ENCODE measurements at places on chromosomes 2 and 18. TPM values are rescaled to one million over a fixed set of nuclear protein-coding genes. Genes with fewer than 3 reads are reported as not detected.

The CNGA3 gene
- total RNA-seq, result 1.3 TPM

The IL36G gene
- total RNA-seq, result not detected

The FBXO48 gene
- 2.0 TPM for total RNA-seq

The ADAM23 gene
- total RNA-seq, result 12.5 TPM

The PLB1 gene
- total RNA-seq, result 1.7 TPM

The BMP10 gene
- not detected for total RNA-seq

The NAT8 gene
- total RNA-seq, result not detected

The MYO7B gene
- total RNA-seq, result 0.30 TPM

The SF3B6 gene
- 93.1 TPM for total RNA-seq

The SMAD2 gene
- total RNA-seq, result 54.5 TPM

The ILKAP gene
- total RNA-seq, result 53.1 TPM

DNA sequence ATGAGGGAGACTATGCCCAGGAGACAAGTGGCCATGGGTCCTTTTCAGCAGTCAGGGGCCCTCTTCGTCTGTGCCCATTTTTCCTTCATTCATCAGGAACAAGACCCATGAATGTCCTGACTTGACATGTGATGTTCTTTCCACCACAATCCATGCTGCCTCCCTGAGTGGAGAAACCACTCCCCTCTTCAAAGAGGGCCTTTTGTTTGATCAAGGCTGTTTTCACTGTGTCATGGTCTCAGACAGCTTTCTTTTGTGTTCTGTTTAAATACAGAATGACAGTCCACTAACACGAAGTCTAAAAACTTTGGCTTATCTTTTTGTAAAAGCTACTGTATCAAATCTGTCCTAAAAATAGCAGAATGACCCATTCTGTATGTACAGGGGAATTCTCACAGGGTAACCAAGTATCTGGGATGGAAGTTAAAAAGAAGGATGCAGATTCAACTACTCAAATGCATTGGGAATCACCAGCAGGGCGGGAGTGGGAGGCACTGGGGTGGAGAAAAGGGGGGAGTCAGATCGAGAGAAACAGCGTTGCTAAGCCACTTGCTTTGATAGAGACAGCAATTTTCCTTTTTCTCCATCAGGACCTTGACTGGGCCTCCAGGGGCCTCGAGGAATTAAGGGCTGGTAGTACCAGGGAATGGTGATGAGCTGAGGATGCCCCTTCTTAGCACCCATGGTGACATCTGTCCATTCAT, 13.9 kb downstream of the LRP2 start:
- H3K36me3 ChIP-seq, result no peaks in the 10 kb centered on the region
- H3K27ac ChIP-seq, result no peak overlapping the region
- no peak overlapping the region for H3K4me3 ChIP-seq
- H3K27me3 ChIP-seq, result no peaks in the 10 kb centered on the region

DNA sequence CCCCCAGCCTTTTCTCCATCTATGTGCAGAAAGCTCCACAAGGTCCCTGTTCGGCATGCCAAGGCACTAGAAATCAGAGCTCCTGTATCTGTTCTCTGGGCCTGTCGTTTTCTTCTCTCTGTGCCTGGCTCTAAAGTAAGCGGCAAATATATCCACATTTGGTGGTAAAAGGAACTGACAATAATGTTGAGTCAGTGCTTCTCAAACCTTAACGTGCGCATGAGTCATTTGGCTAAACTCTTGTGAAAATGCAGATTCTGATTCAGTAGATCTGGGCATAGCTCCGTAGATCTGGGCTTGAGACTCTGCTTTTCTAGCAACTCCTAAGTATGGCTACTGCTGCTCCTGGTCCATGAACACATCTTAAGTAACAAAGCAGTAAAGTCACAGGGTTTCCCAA, 16.5 kb upstream of the ACSL3 start:
- no peak overlapping the region for H3K4me3 ChIP-seq
- no peaks in the 10 kb centered on the region for H3K4me1 ChIP-seq
- no peaks in the 10 kb centered on the region for H3K36me3 ChIP-seq
- H3K27ac ChIP-seq, result no peak overlapping the region
- H3K27me3 ChIP-seq, result no peaks in the 10 kb centered on the region
- no peak for DNase-seq

GRCh38 chr2:231709981-231710798, 1.9 kb downstream of the PTMA start:
- peak overlapping the region; percentile 98 for H3K4me3 ChIP-seq
- no peaks in the 10 kb centered on the region for H3K27me3 ChIP-seq
- DNase-seq, result peak; percentile 74
- peaks cover 42% of the 10 kb centered on the region for H3K4me1 ChIP-seq

GRCh38 chr18:79798999-79799370, 1.2 kb downstream of the KCNG2 start:
- H3K4me3 ChIP-seq, result peak overlapping the region; percentile 7
- no peak for DNase-seq
- H3K27me3 ChIP-seq, result no peaks in the 10 kb centered on the region

DNA sequence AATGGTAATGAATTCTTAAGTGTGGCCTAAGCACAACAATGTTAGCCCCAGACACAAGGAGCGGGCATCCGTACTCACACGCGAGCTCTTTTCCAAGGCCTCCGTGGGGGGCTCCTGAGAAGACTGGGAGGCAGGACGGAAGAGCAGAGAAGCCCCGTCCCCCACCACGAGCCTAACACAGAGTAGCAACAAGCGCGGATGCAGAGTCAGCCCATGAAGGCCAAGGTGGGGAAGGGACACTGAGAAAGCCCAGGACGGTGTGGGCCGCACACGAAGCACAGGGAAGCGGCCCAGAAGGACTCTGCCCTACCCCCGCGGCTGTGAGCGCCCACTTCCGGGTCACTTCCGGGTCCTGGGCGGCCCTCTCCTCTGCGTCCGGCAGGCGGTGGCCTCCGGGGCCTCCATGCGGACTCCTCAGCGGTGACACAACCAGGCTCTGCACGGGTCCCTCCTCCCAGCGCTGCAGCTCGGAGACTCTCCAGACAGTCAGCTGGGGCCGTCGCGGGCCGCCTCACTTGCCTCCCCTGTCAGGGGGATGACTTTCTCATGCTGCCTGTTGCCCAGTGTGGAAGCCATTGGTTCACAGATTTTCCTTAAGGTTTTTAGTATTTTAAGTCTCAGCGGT, 151.5 kb downstream of the MTCL1 start:
- no peak for DNase-seq
- H3K27ac ChIP-seq, result no peak overlapping the region
- no peaks in the 10 kb centered on the region for H3K36me3 ChIP-seq
- H3K4me1 ChIP-seq, result peaks cover 11% of the 10 kb centered on the region

DNA sequence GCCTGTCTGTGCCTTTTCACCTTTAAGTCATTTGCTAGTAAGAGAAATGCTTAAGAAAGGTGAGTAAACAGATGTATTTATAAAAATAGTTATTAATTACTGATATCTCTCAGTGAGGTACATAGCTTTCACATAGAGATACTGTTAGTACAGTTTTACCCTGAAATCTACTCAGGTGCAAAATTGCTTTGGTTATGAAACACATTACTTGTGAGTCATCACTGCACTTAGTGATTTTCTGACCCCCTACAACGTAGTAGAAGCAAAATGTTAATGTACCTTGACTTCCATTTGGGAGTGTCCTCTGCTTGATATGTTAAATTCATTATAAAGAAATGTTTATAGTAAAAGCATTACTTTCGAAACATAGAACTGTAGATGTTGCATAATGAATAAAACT, 6.5 kb downstream of the GLS start:
- H3K27ac ChIP-seq, result no peak overlapping the region
- no peaks in the 10 kb centered on the region for H3K27me3 ChIP-seq
- peaks cover 28% of the 10 kb centered on the region for H3K4me1 ChIP-seq
- no peak overlapping the region for H3K4me3 ChIP-seq
- no peaks in the 10 kb centered on the region for H3K36me3 ChIP-seq

GRCh38 chr18:50111398-50111797, 83.5 kb downstream of the MYO5B start:
- no peaks in the 10 kb centered on the region for H3K4me1 ChIP-seq
- no peak overlapping the region for H3K27ac ChIP-seq
- H3K36me3 ChIP-seq, result no peaks in the 10 kb centered on the region
- no peak overlapping the region for H3K4me3 ChIP-seq
- no peaks in the 10 kb centered on the region for H3K27me3 ChIP-seq
- DNase-seq, result no peak

- H3K27ac ChIP-seq, result no peak overlapping the region
- no peak overlapping the region for H3K4me3 ChIP-seq
- H3K27me3 ChIP-seq, result no peaks in the 10 kb centered on the region
- no peak for DNase-seq
- H3K4me1 ChIP-seq, result no peaks in the 10 kb centered on the region
These were observed 115.2 kb upstream of the TFCP2L1 start for GRCh38 chr2:121400201-121400600.

GRCh38 chr2:32522770-32523169, 105.1 kb upstream of the TTC27 start:
- DNase-seq, result no peak
- no peak overlapping the region for H3K27ac ChIP-seq
- no peaks in the 10 kb centered on the region for H3K27me3 ChIP-seq
- no peaks in the 10 kb centered on the region for H3K4me1 ChIP-seq
- H3K36me3 ChIP-seq, result peaks cover 8% of the 10 kb centered on the region

GRCh38 chr2:226137201-226137811, 662.3 kb downstream of the IRS1 start:
- H3K4me3 ChIP-seq, result no peak overlapping the region
- no peaks in the 10 kb centered on the region for H3K27me3 ChIP-seq
- H3K27ac ChIP-seq, result no peak overlapping the region
- no peaks in the 10 kb centered on the region for H3K4me1 ChIP-seq

DNA sequence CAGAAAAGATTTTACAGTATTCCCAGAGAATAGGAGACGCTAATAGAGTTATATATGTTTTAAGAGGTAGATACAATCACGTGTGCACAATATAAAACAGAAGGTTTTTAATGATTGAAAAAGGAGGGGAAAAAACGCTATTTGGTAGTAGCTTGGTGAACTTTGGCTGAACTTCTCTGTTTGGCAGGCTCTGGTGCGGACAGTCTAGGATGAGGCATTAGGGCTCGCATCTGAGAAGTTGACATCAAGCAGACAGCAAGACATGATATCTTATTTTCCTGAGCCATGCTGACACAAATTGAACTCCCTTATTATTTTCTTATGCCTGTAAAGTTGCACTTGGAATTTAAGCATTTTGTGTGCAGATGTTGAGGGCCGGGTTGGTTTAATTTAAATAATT, 176.6 kb downstream of the EN1 start:
- H3K27ac ChIP-seq, result no peak overlapping the region
- H3K36me3 ChIP-seq, result no peaks in the 10 kb centered on the region
- peaks cover 44% of the 10 kb centered on the region for H3K4me1 ChIP-seq
- DNase-seq, result no peak
- no peaks in the 10 kb centered on the region for H3K27me3 ChIP-seq
- H3K4me3 ChIP-seq, result no peak overlapping the region

GRCh38 chr2:69013142-69013839, at the start of gene ANTXR1:
TSS of gene ANTXR1 (plus strand) at chr2:69013179. CDS start at chr2:69013500, 321 bp downstream.
- DNase-seq, result no peak
- H3K27ac ChIP-seq, result peak within 1 kb of the TSS; percentile 88
- H3K4me1 ChIP-seq, result peaks cover 22% of the 10 kb centered on the region

DNA sequence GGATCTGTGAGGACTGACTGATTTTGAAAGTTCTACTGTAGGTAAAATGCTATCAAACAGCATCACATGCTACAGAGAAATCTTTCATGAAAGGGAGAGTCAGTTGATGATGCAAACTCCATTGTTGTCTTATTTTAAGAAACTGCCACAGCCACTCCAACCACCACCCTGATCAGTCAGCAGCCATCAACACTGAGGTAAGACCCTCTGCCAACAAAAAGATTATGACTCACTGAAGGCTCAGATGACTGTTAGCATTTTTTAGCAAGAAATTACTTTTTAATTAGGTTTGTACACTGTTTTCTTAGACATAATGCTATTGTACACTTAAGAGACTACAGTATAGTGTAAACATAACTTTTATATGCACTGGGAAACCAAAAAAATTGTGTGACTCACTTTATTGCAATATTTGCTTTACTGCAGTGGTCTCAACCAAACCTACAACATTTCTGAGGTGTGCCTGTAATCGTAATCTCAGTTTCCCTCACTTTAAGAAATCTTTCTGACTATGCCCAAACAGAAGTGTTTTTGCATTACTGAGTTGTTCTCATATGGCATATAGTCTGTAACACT, 42.8 kb downstream of the METTL8 start:
- DNase-seq, result no peak
- no peaks in the 10 kb centered on the region for H3K4me1 ChIP-seq
- no peak overlapping the region for H3K27ac ChIP-seq
- H3K36me3 ChIP-seq, result no peaks in the 10 kb centered on the region

DNA sequence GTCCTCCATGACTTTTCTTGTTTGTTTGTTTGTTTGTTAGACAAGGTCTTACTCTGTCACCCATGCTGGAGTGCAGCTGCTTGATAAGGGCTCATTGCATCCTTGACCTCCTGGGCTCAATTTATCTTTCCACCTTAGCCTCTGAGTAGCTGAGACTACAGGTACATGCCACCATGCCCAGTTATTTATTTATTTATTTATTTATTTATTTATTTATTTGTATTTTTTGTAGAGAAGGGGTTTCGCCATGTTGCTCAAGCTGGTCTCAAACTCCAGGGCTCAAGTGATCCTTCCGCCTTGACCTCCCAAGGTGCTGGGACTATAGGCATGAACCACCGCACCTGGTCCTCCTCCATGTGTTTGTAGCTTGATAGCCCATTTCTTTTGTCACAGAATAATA, 37.9 kb downstream of the NBEAL1 start:
- no peaks in the 10 kb centered on the region for H3K4me1 ChIP-seq
- H3K4me3 ChIP-seq, result no peak overlapping the region
- H3K27me3 ChIP-seq, result no peaks in the 10 kb centered on the region

GRCh38 chr2:218331745-218332144, 24.9 kb upstream of the CATIP start:
- H3K27me3 ChIP-seq, result no peaks in the 10 kb centered on the region
- H3K27ac ChIP-seq, result no peak overlapping the region
- no peak overlapping the region for H3K4me3 ChIP-seq
- H3K36me3 ChIP-seq, result no peaks in the 10 kb centered on the region
- no peak for DNase-seq

DNA sequence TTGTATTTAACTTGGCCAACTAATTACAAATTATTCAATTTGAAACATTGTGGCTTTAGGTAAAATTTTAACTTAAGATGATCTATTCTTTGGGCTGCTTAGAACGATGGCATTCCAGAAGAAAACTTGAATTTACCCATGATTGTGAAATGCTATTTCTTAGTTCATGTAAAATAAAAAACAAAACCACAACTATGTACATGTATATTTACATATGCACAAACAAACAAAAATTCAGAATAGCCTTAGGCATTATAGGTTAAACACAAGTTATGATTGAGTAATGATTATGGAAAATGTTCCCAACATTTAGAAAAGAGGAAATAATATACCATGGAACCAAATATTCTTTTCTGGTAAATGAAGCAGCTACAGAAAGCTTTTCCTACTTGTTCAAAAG, 3.5 kb upstream of the SMCHD1 start:
- no peak for DNase-seq
- no peak overlapping the region for H3K27ac ChIP-seq
- no peak overlapping the region for H3K4me3 ChIP-seq
- peaks cover 17% of the 10 kb centered on the region for H3K4me1 ChIP-seq

- no peaks in the 10 kb centered on the region for H3K4me1 ChIP-seq
- H3K36me3 ChIP-seq, result no peaks in the 10 kb centered on the region
- H3K4me3 ChIP-seq, result no peak overlapping the region
- DNase-seq, result no peak
- H3K27ac ChIP-seq, result no peak overlapping the region
These were observed 12.3 kb downstream of the FLACC1 start for GRCh38 chr2:201344663-201345366.

- H3K27me3 ChIP-seq, result no peaks in the 10 kb centered on the region
- no peak overlapping the region for H3K27ac ChIP-seq
- no peak overlapping the region for H3K4me3 ChIP-seq
- DNase-seq, result no peak
These were observed 40.5 kb upstream of the EFHD1 start for GRCh38 chr2:232592772-232593395.
